Testis (tissue), 5 donors: ENCODE measurements at places on chromosomes 16 and 17. TPM values are rescaled to one million over a fixed set of nuclear protein-coding genes. Genes with fewer than 3 reads are reported as not detected.

DNA sequence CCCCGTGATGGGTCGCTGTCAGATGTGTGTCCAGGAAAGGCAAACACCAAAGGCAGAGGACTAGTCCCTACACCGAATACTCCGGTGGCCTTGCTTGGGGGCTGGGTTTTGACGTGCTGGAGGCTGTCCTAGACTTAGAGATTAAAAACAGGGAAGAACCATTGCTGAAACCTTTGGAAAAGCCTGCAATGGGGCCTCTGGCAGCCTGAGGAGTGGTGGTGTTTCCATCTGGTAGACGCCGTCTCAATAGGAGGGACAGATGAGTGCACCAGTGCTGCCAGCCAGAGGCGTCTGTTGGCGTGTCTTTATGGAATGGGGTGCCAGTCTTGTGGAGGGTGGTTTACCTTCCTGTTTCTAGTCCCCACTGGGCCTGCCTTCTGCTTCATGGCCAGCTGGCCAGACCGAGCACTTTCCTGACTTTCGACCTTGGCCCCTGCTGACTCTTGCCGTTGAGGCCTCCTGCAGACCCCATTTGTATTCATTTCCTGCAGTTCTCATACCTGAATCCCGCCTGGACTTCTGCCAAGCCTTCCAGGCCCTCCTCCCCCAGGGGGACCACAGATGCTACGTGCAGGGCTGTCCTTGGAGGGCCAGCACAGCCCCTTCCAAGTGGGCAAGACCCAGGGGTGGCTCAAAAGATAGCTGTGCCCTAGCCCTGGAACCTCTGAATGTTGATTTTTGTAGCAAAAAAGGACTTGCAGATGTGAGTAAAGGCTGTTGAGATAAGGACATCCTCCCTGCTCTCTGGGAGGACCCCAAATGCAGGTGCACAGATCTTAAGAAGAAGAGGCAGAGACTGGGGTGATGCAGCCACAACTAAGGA, 1.9 kb upstream of the DNASE1 start:
- no peak for DNase-seq
- no peaks in the 10 kb centered on the region for H3K36me3 ChIP-seq

- H3K27ac ChIP-seq: no peak overlapping the region
- DNase-seq: no peak
- H3K4me1 ChIP-seq: peaks cover 5% of the 10 kb centered on the region
- H3K4me3 ChIP-seq: no peak overlapping the region
- H3K36me3 ChIP-seq: no peaks in the 10 kb centered on the region
Measured at GRCh38 chr17:28194382-28194781, 124.6 kb upstream of the TMEM97 start.

DNA sequence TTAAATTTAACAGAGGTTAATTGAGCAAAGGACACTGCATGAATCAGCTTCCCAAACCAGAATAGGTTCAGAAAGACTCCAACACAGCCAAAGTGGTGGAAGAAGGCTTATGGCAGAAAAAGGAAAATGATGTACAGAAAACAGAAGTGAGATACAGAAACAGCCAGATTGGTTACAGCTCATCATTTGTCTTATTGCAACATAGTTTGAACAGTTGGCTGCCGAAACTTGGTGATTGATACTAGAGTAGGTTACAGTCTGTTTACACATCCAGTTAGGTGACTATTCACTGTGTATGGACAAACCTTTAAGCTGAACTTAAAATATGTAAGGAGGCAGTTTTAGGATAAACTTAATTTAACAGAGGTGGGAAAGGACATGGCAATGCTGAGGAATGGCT, 18.3 kb downstream of the TMEM100 start:
- no peak overlapping the region for H3K27ac ChIP-seq
- H3K4me1 ChIP-seq: no peaks in the 10 kb centered on the region
- H3K36me3 ChIP-seq: no peaks in the 10 kb centered on the region
- no peak overlapping the region for H3K4me3 ChIP-seq

DNA sequence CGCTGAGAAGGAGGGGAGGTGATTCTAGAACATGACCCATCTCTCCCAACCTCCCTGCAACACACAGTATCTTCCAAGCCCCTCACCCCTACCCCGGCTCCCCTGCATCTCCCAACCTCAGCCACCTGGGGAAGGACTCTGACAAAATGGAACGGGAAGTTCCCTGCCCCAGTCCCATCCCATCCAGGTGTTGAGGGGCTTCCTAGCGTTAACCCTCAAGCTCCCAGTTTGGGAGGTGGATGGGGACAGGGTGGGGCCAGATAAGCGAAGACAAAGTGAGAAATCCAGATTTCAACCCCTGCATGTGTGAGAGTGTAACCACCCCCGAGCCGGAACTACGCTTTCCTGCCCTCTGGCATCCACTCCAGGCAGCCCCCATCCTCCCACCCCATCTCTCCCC, 1.8 kb downstream of the ZSCAN10 start:
- no peak for DNase-seq
- no peaks in the 10 kb centered on the region for H3K36me3 ChIP-seq
- no peak overlapping the region for H3K27ac ChIP-seq

GRCh38 chr17:48269209-48269608, 160.8 kb downstream of the SKAP1 start:
- no peak overlapping the region for H3K4me3 ChIP-seq
- H3K4me1 ChIP-seq: no peaks in the 10 kb centered on the region
- H3K36me3 ChIP-seq: no peaks in the 10 kb centered on the region
- DNase-seq: no peak

Gene ARSG
- 7.4 TPM for polyA plus RNA-seq

Gene KCNJ18
- 1.0 TPM for polyA plus RNA-seq

Gene TPPP3
- polyA plus RNA-seq: 67.6 TPM

Gene AGRP
- not detected for polyA plus RNA-seq

Gene CSF3
- polyA plus RNA-seq: 0.80 TPM
